ENCODE measurements at places on chromosomes 12 and 14. TPM values are rescaled to one million over a fixed set of nuclear protein-coding genes. Genes with fewer than 3 reads are reported as not detected.

Gene GRIN2B
- total RNA-seq = not detected

Gene COX8C
- total RNA-seq = not detected

Gene SSPN
- total RNA-seq = not detected

Gene SLC2A14
- total RNA-seq = 0.25 TPM

Gene ADGRD1
- total RNA-seq = 2.3 TPM
